ENCODE measurements at places on chromosomes 3 and 15. TPM values are rescaled to one million over a fixed set of nuclear protein-coding genes. Genes with fewer than 3 reads are reported as not detected.

DNA sequence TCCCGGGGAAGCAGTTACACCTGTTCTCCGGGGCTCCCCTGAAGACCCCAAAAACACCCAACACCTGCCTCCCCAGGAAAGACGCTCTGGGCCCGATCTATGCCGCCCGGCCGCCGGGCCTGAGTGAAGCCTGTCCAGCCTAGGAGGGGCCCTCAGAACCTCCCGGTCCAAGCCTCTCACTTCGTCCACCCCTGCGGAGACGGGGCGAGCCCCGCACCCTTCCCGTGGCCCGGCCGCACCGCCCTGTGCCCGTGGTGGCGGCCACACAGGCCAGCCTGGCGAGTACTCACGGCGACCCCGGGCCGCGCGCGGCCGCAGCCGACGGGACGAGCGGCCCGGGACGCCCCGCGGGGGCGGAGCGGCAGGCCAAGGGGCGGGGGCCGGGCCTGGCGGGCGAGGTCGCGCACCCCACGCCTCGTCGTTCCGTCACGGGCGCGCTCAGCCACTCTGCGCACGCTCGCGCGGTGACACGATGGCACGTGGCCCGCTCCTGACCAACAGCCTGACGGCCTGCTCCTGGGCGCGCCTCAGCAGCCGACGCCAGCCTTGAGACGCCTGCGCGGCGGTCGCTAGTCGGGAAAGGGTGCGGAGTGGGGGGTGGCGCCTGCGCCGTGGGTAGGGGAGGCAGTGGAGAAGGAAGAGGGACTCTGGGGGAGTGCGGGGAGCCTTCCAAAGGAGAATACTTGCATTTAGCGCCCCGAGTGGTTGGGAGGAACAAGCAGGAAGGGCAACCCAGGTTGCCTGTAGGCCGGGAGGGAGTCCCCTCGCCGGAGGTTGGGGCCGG is at the start of gene PARP6:
TSS of gene PARP6 (minus strand) at position 342 of the 784 bp plus-strand sequence. CDS start 5,077 bp downstream, outside the sequence.
- DNase-seq: peak; percentile 68

GRCh38 chr15:88375234-88375927 is 91.8 kb downstream of the MRPL46 start:
- DNase-seq: no peak

- no peak for DNase-seq
These were observed 804 bp upstream of the BRPF1 start for GRCh38 chr3:9730657-9731205.

The HIGD1A gene
- 247 TPM for total RNA-seq

GRCh38 chr3:188573956-188574355 is 420.0 kb downstream of the LPP start:
- no peak for DNase-seq

DNA sequence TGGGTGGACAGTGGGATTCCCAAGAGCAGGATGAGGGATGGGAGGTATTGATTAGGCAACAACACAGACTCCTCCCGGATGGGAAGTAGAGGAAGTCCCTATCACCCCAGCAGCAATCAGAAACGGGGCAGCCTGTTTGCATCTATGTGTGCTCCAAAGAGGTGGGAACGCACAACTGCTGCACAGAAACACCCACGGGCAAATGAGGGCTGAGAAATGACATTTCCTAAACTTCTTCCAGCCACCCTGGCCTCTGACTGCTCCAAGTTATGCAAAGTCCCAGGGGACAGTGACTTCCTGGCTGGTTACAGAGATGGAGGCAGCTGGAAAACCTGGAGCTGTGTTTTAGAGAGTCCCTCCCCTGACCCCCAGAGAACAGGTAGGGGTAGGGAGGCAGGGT is 42.6 kb downstream of the HCN4 start:
- no peak for DNase-seq

The WDR93 gene
- total RNA-seq: not detected

The TNNC1 gene
- 0.51 TPM for total RNA-seq

The HCLS1 gene
- 1.0 TPM for total RNA-seq

DNA sequence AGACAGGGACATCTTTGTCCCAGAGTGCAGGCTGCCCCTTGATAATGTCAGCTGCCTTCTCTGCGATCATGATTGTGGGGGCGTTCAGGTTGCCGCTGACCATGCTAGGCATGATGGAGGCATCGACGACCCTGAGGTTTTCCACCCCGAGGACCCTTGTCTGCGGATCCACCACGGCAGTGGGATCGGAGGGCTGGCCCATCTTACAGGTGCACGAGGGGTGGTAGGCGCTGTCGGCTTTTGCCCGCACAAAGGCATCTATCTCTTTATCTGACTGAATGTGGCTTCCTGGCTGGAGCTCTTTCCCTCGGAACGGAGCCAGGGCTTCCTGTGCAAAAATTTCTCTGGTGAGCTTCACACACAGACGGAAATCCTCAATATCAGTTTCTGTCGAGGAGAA is 28.4 kb downstream of the CHDH start:
- no peak for DNase-seq

The FBXO45 gene
- total RNA-seq: 7.8 TPM
